NCI-H460 (cell line): ENCODE measurements at places on chromosomes 2 and 18. TPM values are rescaled to one million over a fixed set of nuclear protein-coding genes. Genes with fewer than 3 reads are reported as not detected.

DNA sequence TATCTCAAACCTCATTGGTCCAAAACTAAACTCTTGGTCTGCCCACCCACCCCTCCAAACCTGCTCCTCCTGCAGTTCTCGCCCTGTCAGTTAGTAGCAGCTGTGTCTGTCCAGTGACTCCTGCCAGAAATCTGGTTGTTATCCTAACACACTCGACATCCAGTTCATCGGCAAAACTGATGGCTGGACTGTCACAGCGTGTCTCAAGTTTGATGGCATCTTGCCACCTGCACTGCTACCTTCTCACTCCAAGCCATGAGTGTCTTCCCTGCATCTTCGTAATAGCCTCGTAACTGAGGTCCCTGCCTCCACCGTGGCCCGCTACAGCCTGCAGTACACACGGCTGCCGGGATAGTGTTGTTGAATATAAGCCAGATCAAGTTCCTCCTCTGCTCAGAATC is 470.1 kb upstream of the RAB12 start:
- DNase-seq: no peak

- no peak for DNase-seq
Observed at GRCh38 chr2:10385501-10385900, 62.6 kb downstream of the ODC1 start.

GRCh38 chr2:13813236-13813635 is 819.3 kb upstream of the LRATD1 start:
- DNase-seq: no peak

The CKAP2L gene
- total RNA-seq: 21.0 and 22.6 TPM in 2 replicates

GRCh38 chr18:62249478-62250097 is 62.5 kb downstream of the RELCH start:
- DNase-seq: peak; percentile 47

- DNase-seq: no peak
Observed at GRCh38 chr2:68284896-68285295, 32.6 kb upstream of the PPP3R1 start.

DNA sequence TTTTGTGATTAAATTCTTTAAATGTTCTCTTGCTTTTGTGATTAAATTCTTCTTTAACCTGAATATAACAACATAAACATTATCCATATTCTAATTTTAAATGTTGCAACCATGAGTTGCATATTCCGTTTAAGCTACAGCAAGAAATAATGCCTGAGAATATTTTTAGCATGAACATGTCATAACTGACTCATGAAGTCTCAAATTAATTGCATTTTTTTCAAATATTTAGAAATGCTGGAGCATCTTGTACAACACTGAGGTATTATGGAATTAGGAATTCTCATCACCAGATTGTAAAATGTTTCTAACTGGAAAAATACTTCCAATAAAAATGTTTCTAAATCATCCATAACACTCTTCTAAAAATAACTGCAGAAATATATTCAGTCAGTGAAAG is 14.7 kb downstream of the ROCK2 start:
- DNase-seq: no peak

The EVX2 gene
- not detected in 2 replicates for total RNA-seq

GRCh38 chr2:21580391-21580790 is 456.6 kb downstream of the TDRD15 start:
- DNase-seq: no peak

GRCh38 chr2:37919631-37920032 is 5.5 kb upstream of the RMDN2 start:
- DNase-seq: no peak
